ENCODE measurements at places on chromosomes 6 and 20.

GRCh38 chr20:36957875-36958667 lies 6.6 kb upstream of the SAMHD1 start:
- DNase-seq: no peak

DNA sequence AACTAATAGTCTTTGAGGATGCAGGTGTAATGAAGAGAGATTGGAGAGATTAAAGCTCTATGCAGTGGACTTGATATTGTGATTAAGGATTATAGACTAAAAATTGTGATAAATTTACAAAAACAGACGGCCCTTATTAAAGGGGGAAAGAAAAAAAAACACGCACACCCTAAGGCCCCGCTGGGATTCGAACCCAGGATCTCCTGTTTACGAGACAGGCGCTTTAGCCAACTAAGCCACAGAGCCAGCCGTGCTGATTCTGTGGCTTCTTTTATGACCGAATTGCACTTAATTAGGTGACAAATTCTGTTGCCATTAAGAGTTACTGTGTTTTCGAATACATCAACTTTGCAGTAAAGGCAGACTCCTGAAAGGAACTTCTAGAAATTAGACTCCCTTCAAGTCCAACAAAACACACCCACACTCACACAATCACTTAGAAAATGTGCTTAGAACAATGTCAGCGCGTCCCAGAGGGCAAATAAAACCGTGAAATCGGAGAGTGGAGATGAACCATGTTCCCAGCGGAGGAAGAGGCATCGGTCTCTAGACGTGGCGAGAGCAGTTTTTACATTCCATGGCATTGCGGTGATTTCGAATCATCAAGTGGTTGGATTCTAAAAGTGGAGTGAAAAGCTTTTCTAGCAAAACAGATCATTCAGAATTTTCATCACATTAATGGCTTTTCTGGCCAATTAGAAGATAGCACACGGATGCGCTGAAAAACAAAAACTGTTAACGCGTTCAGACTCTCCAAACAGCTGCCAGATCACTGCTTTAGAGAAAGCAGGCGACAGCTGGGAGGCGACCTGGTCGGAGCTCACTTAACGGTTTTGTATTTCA lies 122.6 kb downstream of the GPX5 start:
- DNase-seq: peak; percentile 75

- DNase-seq: no peak
Observed at GRCh38 chr6:136729832-136730231, 62.4 kb downstream of the MAP3K5 start.

GRCh38 chr20:19492687-19493336 lies 265.2 kb upstream of the RIN2 start:
- no peak for DNase-seq

GRCh38 chr6:71388068-71388744 lies 99.6 kb downstream of the OGFRL1 start:
- no peak for DNase-seq

DNA sequence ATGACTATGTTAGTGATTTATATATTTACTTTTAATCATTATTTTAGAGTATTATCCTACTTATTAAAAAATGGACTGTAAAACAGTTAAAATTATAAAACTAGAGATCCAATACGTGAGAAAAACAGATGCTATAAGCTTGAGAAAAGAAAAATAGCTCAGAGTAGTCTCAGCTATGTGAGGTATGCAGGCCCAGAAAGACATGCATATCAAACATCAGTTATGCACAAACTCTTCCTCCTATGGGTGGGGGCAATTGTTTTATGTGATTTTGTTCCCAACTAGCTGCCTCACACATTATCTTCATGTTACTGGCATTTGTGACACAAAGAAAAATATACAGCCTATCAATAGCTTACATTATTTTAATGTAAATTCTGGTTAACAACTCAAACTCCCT lies 28.8 kb downstream of the RARS2 start:
- DNase-seq: no peak

- no peak for DNase-seq
Observed at GRCh38 chr6:74782346-74782745, 423.5 kb downstream of the COL12A1 start.

- no peak for DNase-seq
Observed at GRCh38 chr6:36847991-36848390, 8.7 kb upstream of the CPNE5 start.

DNA sequence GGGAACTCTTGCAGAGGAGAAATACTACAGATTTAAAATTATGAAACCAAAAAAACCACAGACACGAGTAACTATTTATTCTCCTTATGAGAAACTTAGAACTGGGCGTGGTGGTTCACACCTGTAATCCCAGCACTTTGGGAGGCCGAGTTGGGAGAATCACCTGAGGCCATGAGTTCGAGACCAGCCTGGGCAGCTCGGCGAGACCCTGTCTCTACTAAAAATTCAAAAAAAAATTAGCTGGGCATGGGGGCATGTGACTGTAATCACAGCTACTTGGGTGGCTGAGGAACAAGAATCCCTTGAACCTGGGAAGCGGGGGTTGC lies 36.8 kb downstream of the SSR1 start:
- no peak for DNase-seq

DNA sequence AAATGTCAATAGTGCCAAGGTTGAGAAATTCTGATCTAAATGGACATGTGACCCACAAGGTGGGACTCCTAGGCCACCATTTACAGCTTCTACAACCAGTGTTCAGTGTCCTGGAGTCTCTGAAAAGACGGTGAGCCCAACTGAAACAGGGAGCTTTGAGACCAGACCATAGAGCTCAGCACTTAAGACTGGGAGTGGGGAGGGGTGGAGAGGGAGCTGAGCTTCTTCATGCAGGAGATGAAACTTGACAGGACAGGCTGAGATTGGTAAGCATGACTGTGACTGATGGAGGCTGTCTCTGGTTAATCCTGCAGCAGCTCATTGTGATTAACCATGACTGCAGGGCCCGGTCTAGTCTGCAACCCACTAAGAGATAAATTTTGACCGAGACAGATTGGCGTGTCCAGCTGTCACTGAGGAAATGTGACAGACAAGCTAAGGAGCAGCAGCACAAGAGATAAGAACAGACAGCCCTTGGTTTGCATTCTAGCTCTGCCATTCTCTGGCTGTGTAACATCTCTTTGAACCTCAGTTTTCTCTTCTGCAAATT lies 1.4 kb upstream of the AAR2 start:
- no peak for DNase-seq

DNA sequence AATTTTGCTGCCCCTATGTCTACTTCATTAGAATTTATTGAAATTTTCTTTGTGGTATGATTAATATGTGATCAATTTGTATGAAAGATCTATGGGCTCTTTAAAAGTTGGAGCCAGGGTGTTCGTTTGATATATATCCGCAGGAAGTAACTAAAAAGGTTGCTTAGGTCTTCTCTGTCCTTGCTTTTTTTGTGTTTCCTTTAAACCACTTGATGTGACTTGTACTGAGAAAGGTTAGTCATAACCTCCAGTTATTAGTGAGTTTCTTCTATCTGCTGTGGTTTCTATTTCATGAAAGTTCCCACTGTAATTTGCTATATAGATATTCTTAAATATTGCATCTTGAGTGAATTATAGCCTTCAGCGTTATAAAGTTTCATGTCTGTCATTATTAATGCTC lies 585.3 kb upstream of the ARID1B start:
- DNase-seq: no peak
